Endothelial cell (in vitro differentiated cells): ENCODE measurements at places on chromosomes 3 and 15.

DNA sequence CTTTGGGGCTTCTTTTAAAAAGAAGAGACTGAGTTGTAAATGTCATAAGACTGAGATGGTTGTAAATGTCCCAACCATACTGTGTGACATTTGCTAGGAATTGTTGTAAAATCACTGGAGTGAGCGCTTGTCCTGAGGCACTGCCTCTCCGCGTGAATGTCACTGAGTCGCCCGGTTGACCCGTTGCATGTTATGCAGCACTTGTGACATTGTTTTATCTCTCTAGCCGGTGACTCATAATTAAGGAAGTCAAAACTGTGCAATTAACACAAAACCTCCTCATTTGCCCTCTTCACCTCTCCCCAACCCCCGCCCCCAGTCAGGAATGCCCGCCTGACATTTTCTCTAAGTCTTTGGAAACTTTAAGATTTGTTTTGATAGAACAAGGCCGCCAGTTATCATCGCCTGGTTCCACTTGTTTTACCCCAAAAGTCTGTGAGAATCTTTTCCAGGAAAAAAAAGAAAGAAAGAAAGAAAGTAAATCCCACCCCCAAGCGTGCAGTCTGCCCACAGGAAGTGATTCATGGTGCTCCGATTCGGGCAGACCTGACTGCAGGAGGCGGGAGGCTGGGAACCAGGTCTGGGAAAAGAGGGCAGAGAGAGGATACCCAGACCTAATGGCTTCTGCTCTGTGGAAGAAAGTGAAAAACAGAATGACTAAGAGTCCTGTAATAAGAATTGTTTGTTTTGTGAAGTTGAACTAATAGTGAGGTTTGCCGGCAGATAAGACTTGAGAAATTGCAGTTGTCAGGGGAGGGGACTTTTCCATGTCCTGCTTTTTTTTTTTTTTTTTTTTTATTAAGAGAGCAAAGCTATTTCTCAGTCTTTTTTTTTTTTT is 84.8 kb downstream of the SMAD3 start:
- peak overlapping the region; percentile 14 for H3K4me3 ChIP-seq
- H3K27me3 ChIP-seq, result peaks cover 2% of the 10 kb centered on the region
- peaks cover 37% of the 10 kb centered on the region for H3K4me1 ChIP-seq
- H3K36me3 ChIP-seq, result no peaks in the 10 kb centered on the region

DNA sequence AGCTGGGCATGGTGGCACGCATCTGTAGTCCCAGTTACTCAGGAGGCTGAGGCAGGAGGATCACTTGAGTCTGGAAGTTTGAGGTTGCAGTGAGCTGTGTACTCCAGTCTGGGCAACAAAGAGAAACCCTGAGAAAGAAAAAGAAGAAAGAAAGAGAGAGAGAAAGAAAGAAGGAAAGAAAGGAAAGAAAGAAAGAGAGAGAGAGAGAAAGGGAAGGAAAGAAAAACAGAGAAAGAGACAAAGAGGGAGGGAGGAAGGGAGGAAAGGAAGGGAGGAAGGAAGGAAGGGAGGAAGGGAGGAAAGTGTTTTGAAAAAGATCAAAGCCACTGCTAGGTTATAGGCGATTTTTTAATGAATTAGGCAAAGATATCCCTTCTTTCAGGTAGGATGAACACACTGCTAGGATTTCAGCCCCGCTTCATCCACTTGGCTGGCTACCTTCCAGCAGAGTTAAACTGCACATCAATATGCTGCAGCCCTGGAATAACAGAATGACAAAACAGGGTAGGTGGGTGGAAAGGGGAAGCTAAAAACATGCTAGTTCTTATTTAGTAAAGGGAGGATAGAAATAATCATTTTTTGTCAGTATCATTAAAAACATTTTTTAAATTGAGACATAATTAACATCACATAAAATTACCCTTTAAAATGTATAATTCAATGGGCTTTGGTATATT is 12.8 kb upstream of the PPARG start:
- H3K27ac ChIP-seq, result no peak overlapping the region
- no peak for DNase-seq
- H3K4me1 ChIP-seq, result no peaks in the 10 kb centered on the region
- no peaks in the 10 kb centered on the region for H3K27me3 ChIP-seq
- no peak overlapping the region for H3K4me3 ChIP-seq
- no peaks in the 10 kb centered on the region for H3K36me3 ChIP-seq

- peaks cover 20% of the 10 kb centered on the region for H3K36me3 ChIP-seq
- H3K4me1 ChIP-seq, result no peaks in the 10 kb centered on the region
- no peak overlapping the region for H3K27ac ChIP-seq
- no peak for DNase-seq
- H3K4me3 ChIP-seq, result no peak overlapping the region
These were observed 1162.6 kb downstream of the ROBO1 start for GRCh38 chr3:78605178-78605577.

DNA sequence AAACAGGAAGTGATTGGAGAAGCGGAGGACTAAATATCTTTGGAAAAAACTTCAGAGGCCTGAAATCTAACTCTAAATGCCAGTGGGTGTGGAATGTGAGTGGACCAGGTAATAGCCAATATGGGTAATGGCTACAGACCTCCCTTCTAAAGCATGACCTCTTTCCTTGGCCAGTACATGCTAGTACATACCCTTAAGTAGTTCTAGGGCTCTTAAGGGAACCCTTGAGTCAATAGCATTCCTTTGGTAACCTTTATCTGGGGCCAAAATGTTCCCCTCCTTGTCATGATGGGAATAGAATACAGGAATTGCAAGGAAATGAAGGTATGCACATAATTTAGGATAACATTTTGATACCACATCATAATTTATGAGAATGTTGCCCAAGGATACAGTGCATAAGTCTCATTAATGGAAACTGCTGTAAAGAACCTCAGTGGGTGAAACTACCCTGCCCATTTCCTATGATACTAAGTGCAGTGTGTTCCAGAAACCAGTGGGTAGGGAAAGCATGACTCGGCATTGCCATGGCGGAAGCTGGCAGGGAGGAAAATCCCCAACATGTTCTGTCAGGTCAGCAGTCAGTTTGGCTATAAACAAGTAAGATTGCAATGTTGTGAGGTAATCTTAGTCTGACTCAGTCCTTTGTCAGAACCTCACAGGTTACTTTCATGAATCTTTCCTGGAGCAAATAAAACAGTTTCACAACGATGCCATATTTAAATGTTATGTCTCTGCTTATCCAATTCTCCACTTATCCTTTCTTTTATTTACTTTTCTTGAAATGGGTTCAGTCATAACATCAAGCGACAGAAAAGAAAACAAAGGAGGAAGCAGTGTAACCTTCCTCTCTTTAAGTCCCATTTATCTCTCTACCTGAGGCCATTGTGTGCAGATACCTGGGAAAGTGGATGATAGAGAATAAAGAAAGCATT is 23.5 kb upstream of the RAP2B start:
- H3K4me1 ChIP-seq, result peaks cover 6% of the 10 kb centered on the region
- no peak overlapping the region for H3K4me3 ChIP-seq
- no peaks in the 10 kb centered on the region for H3K27me3 ChIP-seq
- no peaks in the 10 kb centered on the region for H3K36me3 ChIP-seq

- no peaks in the 10 kb centered on the region for H3K27me3 ChIP-seq
- H3K4me1 ChIP-seq, result no peaks in the 10 kb centered on the region
- no peak overlapping the region for H3K27ac ChIP-seq
- H3K36me3 ChIP-seq, result no peaks in the 10 kb centered on the region
- no peak overlapping the region for H3K4me3 ChIP-seq
These were observed 1693.9 kb downstream of the SI start for GRCh38 chr3:163384383-163384782.

GRCh38 chr3:150180334-150180733 is 209.6 kb upstream of the PFN2 start:
- DNase-seq, result no peak
- H3K36me3 ChIP-seq, result no peaks in the 10 kb centered on the region
- no peak overlapping the region for H3K27ac ChIP-seq
- H3K4me1 ChIP-seq, result no peaks in the 10 kb centered on the region
- peaks cover 2% of the 10 kb centered on the region for H3K27me3 ChIP-seq

DNA sequence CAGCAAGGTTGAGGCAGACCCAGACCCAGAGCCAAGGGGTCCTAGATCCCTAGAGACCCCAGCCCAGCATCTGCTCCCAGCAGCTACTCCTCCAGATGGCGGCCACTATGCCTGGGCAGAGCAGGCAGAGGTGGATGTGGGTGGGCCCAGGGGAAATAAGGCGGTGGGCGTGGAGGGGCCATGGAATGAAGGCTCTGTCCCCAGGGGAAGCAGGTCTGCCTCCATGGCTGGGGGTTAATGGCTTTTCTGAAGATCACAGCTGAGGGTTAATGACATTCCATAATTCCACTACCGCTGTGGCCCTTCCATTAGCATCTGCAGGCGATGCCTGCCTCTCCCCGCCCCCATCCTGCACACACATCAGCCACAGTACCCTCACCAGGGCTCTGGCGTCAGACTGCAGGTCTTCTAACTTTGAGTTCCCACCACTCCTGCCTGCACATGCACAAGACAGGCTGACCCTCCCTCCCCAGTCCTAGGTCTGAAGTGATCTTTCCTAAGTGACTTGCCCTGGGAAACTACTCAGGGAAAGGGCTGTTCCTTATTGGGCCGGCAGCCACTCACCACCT is 41.2 kb downstream of the CCDC33 start:
- H3K27ac ChIP-seq, result no peak overlapping the region

- H3K27ac ChIP-seq, result no peak overlapping the region
- no peak for DNase-seq
- H3K36me3 ChIP-seq, result no peaks in the 10 kb centered on the region
- H3K27me3 ChIP-seq, result no peaks in the 10 kb centered on the region
- peaks cover under 1% of the 10 kb centered on the region for H3K4me1 ChIP-seq
These were observed 24.6 kb downstream of the CDIN1 start for GRCh38 chr15:36603987-36604386.

DNA sequence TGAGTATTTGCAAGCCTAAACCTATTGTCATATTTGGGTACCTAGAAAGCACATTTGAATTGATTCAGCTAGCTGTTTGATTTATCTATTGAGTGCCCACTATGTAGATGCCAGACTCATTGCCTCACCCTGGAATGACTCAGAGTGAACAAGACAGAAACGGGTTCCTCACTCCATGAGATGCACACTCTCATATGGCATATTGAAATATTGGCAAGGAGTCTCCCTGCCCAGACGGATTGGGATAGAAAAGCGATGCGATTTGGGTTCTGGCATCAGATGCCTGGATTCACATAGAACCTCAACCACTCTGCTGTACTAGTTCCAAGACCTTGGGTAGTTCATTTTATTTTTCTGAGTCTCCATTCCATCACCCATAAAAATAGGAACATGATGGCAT is 22.5 kb downstream of the LRRN1 start:
- no peak overlapping the region for H3K27ac ChIP-seq
- no peak for DNase-seq
- H3K36me3 ChIP-seq, result no peaks in the 10 kb centered on the region

GRCh38 chr3:94615275-94616065 is 552.6 kb downstream of the NSUN3 start:
- no peak overlapping the region for H3K27ac ChIP-seq
- DNase-seq, result no peak
- H3K4me3 ChIP-seq, result no peak overlapping the region
- H3K27me3 ChIP-seq, result no peaks in the 10 kb centered on the region

DNA sequence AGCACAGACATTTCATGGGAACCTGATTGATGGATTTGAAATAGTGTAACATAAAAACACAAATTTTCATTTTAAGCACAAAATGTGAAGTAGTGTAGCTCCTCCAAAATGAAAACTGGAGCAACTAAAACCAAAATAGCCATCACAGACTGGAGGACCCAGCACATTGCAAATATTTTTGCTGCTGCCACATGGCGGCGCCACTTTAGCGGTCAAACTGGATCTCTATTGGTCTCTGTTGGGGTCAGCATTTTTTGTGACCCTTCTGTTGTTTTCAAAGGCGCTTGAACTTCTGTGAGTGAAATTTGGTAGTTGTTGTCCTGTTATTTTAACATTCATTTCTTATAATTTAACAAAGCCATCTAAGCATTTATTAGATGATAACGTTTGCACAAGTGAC is 259.9 kb downstream of the IL20RB start:
- DNase-seq, result peak; percentile 40
- H3K27ac ChIP-seq, result no peak overlapping the region
- H3K36me3 ChIP-seq, result no peaks in the 10 kb centered on the region
- no peaks in the 10 kb centered on the region for H3K4me1 ChIP-seq
- no peak overlapping the region for H3K4me3 ChIP-seq

GRCh38 chr15:91368611-91369010 is 268.6 kb downstream of the SV2B start:
- peaks cover 2% of the 10 kb centered on the region for H3K27me3 ChIP-seq
- no peak for DNase-seq
- peaks cover 16% of the 10 kb centered on the region for H3K4me1 ChIP-seq
- no peak overlapping the region for H3K27ac ChIP-seq
- no peak overlapping the region for H3K4me3 ChIP-seq
- no peaks in the 10 kb centered on the region for H3K36me3 ChIP-seq

- H3K36me3 ChIP-seq, result no peaks in the 10 kb centered on the region
- H3K27me3 ChIP-seq, result peaks cover 13% of the 10 kb centered on the region
- no peak overlapping the region for H3K4me3 ChIP-seq
- H3K27ac ChIP-seq, result no peak overlapping the region
- no peak for DNase-seq
These were observed 16.6 kb downstream of the CCDC33 start for GRCh38 chr15:74252721-74253120.

- H3K4me3 ChIP-seq, result no peak overlapping the region
- no peaks in the 10 kb centered on the region for H3K27me3 ChIP-seq
- H3K27ac ChIP-seq, result no peak overlapping the region
These were observed 545.5 kb downstream of the NAALADL2 start for GRCh38 chr3:175404621-175405020.

DNA sequence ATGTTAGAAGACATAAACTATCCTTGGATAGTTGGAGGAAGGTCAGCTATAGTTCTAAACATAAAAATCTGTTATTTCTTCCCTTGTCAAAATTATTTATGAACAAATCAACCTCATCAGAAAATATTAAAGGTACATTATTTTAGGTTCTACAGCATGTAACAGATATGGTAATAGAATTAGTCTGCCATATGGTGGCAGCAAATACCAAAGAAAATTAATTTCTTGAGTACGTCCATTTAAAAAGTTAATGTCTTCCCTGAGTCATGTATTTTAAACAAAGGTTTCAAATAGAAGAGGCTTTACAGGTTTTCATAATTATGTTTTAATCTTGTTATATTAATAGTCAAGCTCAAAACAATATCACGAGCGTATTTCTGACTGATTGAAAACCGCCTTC is 17.9 kb upstream of the ANKRD28 start:
- H3K27me3 ChIP-seq, result no peaks in the 10 kb centered on the region
- H3K4me3 ChIP-seq, result no peak overlapping the region
- H3K36me3 ChIP-seq, result no peaks in the 10 kb centered on the region
- DNase-seq, result no peak
- H3K4me1 ChIP-seq, result no peaks in the 10 kb centered on the region

GRCh38 chr3:75863878-75864277 is 78.5 kb upstream of the ZNF717 start:
- no peak overlapping the region for H3K27ac ChIP-seq
- no peaks in the 10 kb centered on the region for H3K36me3 ChIP-seq
- H3K27me3 ChIP-seq, result no peaks in the 10 kb centered on the region
- no peaks in the 10 kb centered on the region for H3K4me1 ChIP-seq

GRCh38 chr15:69591905-69592508 is 139.4 kb downstream of the RPLP1 start:
- peaks cover 2% of the 10 kb centered on the region for H3K4me1 ChIP-seq
- no peak for DNase-seq
- H3K36me3 ChIP-seq, result no peaks in the 10 kb centered on the region
- H3K27me3 ChIP-seq, result peaks cover 5% of the 10 kb centered on the region
- no peak overlapping the region for H3K27ac ChIP-seq
- no peak overlapping the region for H3K4me3 ChIP-seq

GRCh38 chr3:151630035-151630434 is 103.7 kb upstream of the AADACL2 start:
- DNase-seq, result no peak
- peaks cover 2% of the 10 kb centered on the region for H3K4me1 ChIP-seq
- H3K27ac ChIP-seq, result no peak overlapping the region
- H3K4me3 ChIP-seq, result no peak overlapping the region
- H3K27me3 ChIP-seq, result no peaks in the 10 kb centered on the region
- no peaks in the 10 kb centered on the region for H3K36me3 ChIP-seq

GRCh38 chr3:99509224-99509623 is 129.2 kb upstream of the COL8A1 start:
- no peak overlapping the region for H3K4me3 ChIP-seq
- peaks cover 2% of the 10 kb centered on the region for H3K27me3 ChIP-seq
- no peak for DNase-seq
- H3K36me3 ChIP-seq, result no peaks in the 10 kb centered on the region
